ENCODE measurements at places on chromosomes 3 and 15.

DNA sequence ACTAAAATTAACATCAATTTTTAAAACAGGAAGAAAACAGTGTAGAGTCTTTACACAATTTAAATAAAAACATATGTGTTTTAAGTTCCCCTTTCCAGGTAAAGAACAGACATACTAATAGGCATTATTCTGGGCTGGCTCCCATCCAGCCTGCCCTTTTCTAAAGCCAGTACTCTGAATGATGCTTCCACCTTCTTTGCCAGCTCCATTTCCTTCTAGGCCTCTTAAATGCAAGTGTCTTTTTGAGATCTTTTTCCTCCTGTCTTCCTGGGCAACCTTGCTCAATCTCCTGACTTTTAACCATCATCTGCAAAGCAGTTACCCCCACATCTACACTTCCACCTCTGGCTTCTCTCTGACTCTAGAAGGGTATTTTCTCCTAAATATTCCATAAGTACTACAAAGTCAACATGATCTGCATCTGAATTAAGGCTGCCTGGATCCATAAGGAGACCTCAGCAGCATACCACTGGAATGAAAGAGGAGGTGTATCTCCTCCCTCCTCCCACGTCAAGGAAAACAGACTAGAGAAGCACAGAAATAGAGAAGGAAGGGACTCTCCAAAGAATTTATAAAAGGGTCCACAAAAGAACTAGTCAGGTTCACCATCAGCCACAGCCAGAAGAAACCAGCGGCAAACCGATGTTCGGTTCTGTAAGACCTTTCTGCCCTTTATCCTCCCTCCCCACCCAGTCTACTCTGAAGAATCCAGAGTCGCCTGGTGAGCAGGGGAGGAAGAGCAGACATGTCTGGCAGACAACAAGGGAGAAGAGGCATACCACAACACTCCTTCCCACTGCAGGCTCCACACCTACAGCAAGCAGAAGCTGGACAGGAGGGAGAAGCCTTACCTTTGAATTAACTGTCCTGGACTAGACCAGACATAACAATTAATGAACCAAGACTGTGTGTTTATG, 47.1 kb downstream of the GOLIM4 start:
- DNase-seq = no peak

DNA sequence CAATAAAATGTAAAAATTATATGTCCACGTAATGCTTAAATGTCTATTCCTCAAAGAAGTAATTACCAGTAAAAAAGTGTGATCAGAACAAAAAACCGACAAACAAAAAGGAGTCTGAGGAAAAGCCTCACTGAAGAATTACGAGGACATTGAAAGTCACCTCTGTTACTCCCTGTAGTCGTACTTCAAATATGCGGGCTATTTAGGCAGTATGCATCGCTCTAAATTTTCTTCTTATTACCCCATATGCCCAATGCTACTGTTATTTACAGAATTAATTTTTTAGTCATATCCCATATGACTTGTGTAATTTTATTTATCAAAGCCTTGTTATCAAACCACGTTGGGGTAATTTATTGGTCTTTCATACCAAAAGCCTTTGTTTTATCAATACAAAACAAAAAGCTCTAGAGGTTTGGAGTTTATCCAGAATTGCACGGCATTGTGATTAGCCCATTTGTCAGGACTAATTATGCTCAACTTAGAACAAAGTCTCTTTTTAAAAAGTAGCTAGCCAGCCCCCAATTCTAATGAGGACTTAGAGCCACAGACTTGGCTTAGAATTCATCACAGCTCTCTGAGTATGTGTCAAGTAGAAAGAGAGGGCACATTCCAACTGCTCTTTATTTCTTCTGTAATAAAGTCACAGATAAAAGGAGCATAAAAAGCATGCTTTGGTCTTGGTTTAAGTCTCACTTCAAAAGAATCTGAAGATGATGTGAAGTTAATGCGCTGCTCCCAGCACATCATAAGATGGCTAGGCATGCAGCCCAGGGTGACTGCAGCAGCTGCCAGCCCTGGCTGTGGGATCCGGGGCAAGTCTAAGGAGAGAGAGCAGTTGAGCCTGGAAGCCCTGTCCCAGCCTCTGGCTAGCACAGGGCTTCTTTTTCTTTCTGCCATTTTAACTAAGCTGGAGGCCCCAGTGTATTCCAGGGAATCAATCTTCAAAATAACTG, 521.0 kb downstream of the GABRG3 start:
- peak; percentile 93 for DNase-seq

DNA sequence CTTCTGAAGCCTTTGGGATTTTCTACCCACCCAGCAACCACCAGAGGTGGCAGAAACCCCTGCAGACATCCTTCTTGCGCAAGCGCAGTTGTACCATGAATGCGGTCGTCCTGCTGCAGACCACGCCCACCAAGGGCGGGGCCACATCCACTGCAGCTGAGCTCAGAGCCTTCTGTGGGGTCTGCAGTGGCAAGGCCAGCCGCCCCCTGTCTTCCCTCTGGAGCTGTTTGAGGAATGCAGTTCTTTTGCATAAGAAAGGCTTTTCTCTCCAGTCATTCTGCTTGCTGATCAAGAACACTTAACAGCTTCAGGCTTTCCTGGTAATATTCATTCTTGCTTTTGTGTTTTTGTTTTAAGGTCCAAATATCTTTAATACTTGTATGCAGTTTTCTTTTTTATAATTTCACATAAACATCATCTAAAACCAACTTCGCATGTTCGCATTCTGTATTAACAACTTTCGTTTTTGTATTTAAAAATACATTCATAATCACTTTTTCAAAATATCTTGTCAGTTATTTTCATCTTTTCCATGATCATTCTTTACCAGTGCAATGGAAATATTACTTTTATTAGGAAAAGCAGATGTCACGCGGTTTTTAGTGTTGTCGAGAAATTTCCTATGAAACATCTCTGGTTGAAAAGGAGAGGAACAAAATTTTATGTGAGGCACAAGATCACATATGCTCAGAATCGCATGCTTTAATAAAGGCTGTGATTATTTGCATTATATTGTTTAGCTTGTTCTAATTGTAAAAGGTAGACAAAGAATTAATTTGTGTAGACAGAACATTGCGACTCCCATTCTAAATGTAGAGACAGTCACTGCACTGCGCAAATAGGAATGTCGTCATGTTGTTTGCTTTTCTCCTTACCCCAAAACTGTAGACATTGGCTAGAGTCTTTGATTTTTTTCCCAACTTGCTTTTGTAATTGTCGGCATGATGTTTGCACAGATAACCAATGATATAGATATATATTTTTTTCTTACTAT, 98.1 kb upstream of the SNRPN start:
- DNase-seq = peak; percentile 21

GRCh38 chr3:145719114-145719513, 441.9 kb downstream of the PLOD2 start:
- no peak for DNase-seq

GRCh38 chr15:34993412-34993811, 5.3 kb upstream of the ZNF770 start:
- no peak for DNase-seq

GRCh38 chr3:46695177-46695961, 1.9 kb upstream of the ALS2CL start:
- peak; percentile 72 for DNase-seq

DNA sequence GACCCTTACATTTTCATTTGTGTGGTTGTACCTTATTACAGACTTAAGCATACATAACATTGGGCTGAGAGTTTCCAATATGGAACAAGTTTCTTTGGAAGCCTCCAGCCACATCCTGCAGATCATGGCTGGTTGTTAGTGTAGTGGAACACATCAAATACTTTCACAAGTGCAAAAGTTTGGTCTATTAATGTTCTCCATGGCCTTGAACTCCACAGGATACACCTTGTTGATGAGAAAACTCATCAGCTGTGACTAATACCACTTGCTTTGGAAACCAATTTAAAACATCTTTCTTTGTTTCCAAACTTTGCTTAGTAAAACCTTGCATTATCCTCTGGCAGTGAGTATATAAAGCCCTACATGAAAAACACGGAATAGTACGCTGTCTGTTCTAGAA, 46.1 kb downstream of the MYZAP start:
- DNase-seq = no peak
